ENCODE measurements at places on chromosomes 4 and X.

DNA sequence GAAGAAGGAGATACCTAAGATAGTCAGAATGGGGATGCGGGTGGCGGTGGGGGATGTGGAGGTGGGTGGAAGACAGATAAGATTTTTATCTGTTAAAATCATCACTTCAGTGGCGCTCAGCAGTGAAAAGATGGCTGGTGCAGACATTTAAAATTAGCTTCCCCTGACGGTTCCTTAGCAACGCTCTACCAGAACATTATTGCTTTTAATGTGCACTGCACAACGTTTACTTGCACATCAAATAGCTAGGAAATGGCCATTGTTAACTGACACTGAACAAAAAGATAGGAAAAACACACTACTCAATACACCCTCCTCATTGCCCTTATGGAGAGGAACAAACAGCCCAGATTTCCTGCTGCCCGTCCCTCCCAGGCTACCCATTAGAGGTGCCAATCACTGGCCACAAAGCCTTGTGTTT, 61.0 kb upstream of the FTHL17 start:
- peaks cover 10% of the 10 kb centered on the region for H3K4me1 ChIP-seq
- DNase-seq, result no peak
- H3K36me3 ChIP-seq, result no peaks in the 10 kb centered on the region
- H3K27me3 ChIP-seq, result peaks cover 2% of the 10 kb centered on the region
- no peak overlapping the region for H3K4me3 ChIP-seq

DNA sequence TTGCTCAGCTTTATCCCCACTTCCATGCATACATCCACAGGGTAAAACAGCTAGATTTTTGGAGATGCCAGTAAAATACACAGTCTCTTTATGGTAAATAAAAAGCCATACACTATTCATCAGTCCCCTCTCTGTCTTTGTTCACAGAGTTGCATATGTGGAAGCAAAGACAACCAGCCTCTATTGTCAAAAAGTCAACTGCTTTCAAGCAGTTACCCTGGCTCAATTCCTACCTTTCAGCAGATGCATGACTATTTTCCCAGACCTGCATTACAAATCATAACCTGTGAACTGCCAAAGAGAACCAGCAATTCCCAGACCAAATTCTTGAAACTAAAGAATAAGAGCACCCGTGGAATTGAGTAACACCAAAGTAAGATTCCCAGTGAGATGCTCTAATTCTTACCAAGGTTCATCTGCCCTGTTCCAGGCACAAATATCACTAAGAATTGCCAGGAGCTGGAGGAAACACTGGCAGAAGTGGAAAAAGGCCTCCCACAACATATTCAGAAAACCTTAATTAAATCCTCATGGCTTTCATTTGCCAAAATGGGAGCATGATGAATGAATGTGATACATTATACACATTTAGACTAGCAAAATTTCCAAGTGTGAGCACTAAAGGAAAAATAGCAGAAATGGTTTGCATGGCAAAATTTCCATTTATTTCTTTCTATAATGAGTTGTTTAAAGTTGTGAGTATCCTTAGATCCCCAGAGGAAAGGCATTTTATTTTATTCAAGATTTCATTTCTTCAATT, 391.2 kb upstream of the ADGRL3 start:
- H3K27me3 ChIP-seq, result no peaks in the 10 kb centered on the region
- DNase-seq, result no peak
- no peaks in the 10 kb centered on the region for H3K4me1 ChIP-seq
- H3K27ac ChIP-seq, result no peak overlapping the region
- no peak overlapping the region for H3K4me3 ChIP-seq

DNA sequence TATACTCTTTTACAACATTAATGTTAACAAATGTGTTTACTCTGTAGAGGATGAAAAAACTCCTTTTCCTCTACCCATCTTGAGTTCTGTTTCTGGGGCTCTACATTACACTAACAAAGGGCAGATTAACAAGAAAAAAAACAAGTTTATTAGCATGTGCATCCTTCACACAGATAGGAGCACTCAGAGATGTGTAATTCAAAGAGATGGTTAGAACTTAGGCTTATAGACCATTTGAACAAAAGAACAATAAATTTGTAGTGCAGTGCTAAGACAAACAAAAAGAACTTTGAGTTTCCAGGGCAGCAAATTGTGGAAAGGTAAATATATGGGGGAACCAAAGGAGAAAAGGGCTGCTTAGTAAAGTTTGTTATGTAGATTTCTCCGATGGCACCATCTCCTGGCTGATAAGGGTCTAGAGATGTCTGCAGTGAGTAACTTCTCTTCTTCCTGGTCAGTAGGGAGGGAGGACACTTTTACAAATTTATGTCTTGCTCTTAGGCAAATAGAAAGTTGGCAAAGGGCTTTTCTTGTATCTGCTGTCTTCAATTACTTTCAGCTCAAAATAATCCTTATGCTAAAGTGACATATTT, 1249.9 kb upstream of the TENM3 start:
- no peaks in the 10 kb centered on the region for H3K27me3 ChIP-seq
- H3K4me3 ChIP-seq, result no peak overlapping the region
- no peak overlapping the region for H3K27ac ChIP-seq
- DNase-seq, result no peak
- no peaks in the 10 kb centered on the region for H3K36me3 ChIP-seq

- no peak overlapping the region for H3K4me3 ChIP-seq
- H3K27me3 ChIP-seq, result no peaks in the 10 kb centered on the region
- H3K36me3 ChIP-seq, result no peaks in the 10 kb centered on the region
- H3K27ac ChIP-seq, result no peak overlapping the region
Observed at GRCh38 chr4:147864607-147865006, 132.7 kb downstream of the ARHGAP10 start.
